ENCODE measurements at places on chromosomes 4 and X. TPM values are rescaled to one million over a fixed set of nuclear protein-coding genes. Genes with fewer than 3 reads are reported as not detected.

Gene PNMA3
- 0.04 TPM for polyA plus RNA-seq

Gene VEGFD
- 1.2 TPM for polyA plus RNA-seq

Gene CT83
- not detected for polyA plus RNA-seq

Gene SLC39A8
- polyA plus RNA-seq: 1.7 TPM

Gene GLRA2
- not detected for polyA plus RNA-seq

Gene CYTL1
- polyA plus RNA-seq: 0.13 TPM

Gene CENPVL2
- polyA plus RNA-seq: not detected

Gene UCHL1
- 88.3 TPM for polyA plus RNA-seq
